Ammon's horn (tissue), 1 donor: ENCODE measurements at places on chromosomes 2 and 18.

GRCh38 chr2:24085200-24085489 lies 511 bp upstream of the TP53I3 start:
- DNase-seq = no peak

DNA sequence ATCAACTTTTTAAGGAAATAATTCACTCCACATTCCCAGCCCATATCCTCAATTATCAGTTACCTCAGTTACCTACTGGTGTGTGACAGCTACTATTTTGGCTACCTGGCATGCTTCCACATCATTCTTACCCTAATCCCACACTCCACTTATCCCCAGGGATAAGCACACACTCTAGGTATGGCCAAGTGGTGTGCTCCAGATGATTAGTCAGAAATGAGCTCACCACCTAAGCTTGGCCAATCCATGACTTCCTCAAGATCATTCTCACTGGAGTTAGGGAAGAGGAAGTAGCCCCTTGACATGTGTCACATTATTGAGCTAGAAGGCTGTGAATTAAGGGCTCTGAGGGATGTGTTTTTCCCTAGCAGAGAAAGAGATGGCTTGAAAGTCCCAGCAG lies 20.9 kb upstream of the SMAD4 start:
- no peak for DNase-seq

DNA sequence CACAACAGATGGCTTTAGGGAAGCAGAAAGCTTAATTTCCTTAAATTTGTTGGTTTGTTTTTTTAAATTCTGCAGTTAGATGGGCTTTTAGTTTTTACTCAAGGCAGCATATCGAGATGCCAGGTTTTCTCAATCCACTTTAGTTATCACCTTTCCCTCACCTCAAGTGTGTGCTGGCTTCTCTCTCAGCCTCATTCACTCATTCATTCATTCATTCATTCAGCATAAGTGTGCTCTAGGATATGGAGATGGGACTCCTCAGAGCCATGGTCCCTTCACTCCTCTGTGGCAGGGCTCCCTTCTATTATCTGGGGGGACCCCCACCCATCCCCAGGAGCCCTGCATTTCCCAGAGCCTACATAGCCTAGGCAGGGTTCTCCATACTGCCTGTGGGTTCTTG lies 19.0 kb downstream of the VIL1 start:
- no peak for DNase-seq

GRCh38 chr2:81675641-81676040 lies 1371.1 kb upstream of the LRRTM1 start:
- no peak for DNase-seq

DNA sequence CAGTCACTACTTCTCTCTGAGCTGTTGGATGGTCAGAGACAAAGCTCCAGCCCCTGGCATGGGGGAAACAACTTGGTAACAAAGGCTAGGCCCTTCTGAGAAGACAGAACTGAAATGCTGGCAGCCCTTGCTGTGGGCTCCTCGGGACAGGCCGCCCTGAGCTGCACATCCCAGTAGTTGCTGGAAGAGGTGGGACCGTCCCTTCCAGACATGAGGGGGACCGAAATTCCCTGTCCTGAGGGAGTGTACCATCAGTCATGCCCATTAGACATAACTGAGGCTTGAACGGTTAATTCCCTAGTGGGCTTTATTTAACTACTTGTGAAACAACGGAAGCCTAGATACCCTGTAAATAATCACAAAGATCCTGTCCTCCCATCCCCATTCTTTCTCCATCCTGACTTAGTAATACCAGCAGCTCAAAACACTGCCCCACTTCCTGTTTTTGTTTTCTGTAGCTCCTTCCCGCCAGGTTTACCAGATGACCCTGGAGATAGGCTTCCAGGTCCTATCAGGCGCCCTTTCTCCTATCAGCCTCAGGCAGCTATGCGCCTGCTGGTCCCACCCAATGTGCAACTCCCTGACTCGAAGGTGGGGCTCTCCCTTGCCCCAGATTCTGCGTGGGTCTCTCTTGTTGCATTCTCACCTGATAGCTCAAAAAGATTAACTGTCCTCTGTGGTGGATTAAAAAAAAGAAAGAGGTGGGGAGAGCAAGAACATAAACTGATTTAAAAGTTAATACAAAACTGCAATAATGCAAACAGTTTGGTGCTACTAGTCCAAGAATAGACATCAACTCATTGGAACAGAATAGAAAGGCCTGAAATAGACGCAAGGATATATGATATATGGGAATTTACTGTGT lies 37.0 kb upstream of the NT5DC4 start:
- DNase-seq = no peak

DNA sequence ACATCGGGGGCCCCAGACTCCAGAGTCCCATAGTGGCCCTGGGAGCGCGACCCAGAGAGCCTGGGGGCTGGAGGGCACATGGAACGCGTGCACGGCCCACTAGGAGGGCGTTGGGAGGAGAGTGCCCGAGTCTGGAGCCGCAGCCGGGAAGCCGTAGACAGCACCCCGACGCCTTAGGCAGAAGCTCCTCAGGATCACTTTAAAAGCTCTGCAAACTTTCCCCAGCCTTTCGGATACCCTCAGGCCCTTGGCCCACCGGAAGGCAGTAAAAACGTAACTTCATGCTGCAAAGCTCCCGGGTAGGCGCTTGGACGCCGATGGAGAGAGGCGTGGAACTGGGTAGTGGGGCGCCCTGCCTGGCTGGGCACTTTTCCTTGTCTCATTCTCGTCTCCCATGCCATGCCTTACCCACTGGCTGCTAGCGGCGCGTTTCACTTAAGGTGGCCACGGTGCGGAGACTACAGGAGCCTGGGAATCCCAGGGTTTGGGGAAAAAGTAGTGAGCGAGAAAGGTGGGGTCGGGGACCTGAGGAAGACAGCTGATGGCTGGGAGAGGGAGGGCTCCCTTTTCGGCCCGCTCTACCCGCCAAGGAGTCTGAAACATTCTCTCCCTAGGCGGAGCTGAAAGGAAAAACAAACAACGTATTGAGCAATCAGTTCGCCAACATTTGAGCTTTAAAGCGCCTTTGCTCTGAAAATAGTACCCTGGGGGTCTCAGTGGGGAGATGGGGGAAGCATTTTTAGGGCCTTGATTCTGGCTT lies 141.8 kb downstream of the MEIS1 start:
- no peak for DNase-seq

DNA sequence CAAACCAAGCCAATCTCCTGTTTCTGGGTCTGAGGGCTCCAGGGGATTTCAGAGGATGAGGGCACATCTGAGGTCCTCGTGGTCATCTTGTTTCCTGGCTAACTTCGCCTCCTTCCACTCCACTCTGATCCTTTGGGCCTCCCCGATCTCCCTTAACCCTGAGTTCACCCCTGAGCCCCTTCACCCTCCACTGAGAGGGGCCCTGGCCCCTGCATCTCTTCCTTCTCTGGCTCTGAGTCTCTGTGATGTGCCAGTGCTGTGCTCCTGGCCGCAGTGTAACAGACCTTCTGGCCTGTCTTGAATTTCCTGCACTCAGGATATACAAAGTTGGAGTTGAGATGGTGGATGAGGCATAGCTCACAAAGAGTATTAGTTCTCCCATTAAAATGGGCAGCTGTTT lies 84.7 kb upstream of the BOD1L2 start:
- no peak for DNase-seq
